Right ventricle myocardium inferior (tissue), 1 donor: ENCODE measurements at places on chromosomes 4 and X.
A peak's percentile ranks its signal among the peaks of the same experiment; 100 is the strongest.

GRCh38 chrX:147899379-147900114 lies 12.2 kb upstream of the FMR1 start:
- no peak for DNase-seq

GRCh38 chr4:184732126-184732525 lies 1.8 kb downstream of the CENPU start:
- no peak for DNase-seq

GRCh38 chr4:40722576-40723161 lies 27.1 kb upstream of the NSUN7 start:
- no peak for DNase-seq

GRCh38 chr4:54539500-54540029 lies 118.2 kb upstream of the KIT start:
- peak; percentile 76 for DNase-seq

GRCh38 chr4:1544861-1545281 lies 138.6 kb upstream of the NKX1-1 start:
- DNase-seq: no peak

DNA sequence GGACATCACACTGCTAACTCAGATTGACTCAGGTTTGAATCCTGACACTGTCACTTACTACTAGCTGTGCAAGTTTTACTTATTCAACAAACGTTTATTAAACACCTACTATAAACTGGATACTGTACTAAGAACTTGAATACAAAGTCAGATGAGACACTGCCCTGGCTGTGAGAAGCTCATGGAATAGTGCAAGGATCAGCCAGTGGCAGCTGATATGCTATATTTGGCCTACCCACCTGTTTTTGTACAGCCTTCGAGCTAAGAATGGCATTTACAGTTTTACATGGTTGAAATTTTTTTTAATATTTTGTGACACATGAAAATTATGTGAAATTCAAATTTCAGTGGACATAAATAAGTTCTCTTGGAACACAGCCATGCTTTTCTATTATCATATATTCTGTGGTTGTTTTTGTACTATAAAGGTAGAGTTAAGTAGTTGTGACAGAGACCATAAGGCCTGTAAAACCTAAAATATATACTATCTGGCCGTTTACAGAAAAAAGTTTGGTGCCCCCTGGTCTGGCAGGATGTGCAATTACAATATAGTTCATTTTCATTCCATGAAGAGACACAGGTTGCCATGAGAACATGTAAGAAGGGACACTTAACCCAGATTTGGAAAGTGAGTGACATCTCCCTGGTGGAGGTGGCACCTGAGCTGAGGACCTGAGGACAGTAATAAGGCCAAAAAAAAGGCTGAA lies 3.4 kb upstream of the SEC24D start:
- no peak for DNase-seq

- DNase-seq: no peak
Measured at GRCh38 chrX:19571711-19572110, 56.4 kb upstream of the MAP3K15 start.

- DNase-seq: no peak
Measured at GRCh38 chr4:76494243-76494642, 59.2 kb downstream of the SHROOM3 start.

DNA sequence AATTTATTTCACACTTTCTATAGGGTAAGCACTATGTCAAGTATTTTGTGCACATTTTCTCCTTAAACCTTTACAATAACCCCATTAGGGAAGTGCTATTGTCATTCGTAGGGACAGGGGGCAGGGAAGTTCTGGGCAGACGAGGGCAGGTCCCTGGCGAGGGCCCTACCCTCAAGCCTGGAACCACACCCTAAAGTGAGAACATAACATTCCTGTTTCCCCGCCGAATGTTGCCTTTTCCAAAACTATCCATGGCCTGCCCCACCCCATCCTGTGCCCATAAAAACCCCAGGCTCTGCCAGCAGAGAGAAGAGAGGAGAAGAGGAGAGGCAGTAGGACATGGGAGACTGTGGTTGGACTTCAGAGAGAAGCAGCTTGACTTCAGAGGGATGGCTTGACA lies 39.8 kb upstream of the CCKAR start:
- DNase-seq: no peak

DNA sequence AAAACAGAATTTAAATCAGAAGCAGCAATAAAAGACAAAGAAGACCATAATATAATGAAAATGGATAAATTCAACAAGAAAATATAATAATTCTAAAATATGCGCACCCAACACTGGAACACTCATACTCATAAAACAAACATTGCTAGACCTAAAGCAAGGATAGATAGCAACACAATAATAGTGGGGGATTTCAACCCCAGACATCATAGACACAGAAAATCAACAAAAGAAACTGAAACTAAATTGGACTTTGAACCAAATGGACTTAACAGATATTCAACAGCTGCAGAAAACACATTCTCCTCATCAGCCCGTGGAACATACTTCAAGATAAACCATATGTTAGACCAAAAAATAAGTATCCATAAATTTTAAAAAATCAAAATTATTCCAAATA lies 1552.6 kb downstream of the C4orf33 start:
- DNase-seq: no peak

GRCh38 chrX:13345037-13345436 lies 25.2 kb upstream of the ATXN3L start:
- no peak for DNase-seq
